NCI-H1694 (cell line): ENCODE measurements at places on chromosomes 13 and 19.

DNA sequence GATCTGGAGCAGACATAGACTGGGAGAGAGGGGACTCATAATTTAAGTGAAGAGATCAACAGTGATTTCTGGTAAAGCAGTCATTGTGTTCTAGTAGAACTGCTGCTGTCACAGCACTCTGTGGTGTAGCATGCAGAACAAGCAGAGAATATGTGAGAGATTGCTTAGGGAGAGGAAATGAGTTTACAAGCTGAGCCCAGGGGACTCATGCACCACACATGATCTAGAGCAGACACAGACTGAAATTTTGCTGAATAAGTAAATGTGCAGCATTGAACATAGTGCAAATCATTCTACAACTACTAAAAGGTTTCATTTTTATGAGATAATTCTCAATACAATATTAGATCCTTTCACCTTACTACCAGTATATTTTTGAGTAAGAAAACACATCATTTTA, 125.7 kb downstream of the MYO16 start:
- DNase-seq: no peak

GRCh38 chr13:75761369-75761768, 125.2 kb downstream of the LMO7 start:
- DNase-seq: no peak

DNA sequence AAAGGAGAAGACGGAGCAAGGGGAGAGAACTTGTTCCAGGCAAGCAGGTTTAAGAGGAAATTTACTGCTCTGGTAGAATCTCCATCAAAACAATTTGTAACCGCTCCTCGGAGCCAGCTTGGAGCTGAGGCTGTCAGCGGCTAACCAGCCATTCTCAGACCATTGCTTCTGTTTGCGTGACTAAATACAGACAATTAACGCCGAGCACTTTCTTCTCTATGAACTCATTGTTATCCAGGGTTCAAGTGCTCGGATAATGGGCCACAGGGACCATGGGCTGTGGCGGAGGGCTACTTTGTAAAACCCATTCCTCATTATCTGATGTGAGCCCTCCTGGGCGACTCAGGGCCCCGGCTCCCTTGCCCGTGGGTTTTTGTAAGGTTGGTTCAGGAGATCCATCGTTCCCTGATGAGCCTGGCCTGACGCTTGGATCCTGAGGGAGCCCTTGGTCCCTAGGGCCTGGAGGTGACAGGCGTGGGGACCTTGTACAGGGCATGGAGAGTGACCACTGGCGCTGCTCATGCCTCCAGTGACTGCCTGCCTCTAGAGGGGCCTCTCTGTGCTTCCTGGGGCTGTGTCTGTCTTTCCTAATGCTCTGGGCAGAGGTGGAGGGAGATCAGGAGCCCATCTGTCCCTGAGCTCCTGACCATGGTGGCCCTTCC, 61.5 kb upstream of the ZNF536 start:
- DNase-seq: no peak

- no peak for DNase-seq
Measured at GRCh38 chr19:10945264-10945663, 15.6 kb upstream of the SMARCA4 start.
